ENCODE measurements at places on chromosomes 1 and 21.
A peak's percentile ranks its signal among the peaks of the same experiment; 100 is the strongest.

DNA sequence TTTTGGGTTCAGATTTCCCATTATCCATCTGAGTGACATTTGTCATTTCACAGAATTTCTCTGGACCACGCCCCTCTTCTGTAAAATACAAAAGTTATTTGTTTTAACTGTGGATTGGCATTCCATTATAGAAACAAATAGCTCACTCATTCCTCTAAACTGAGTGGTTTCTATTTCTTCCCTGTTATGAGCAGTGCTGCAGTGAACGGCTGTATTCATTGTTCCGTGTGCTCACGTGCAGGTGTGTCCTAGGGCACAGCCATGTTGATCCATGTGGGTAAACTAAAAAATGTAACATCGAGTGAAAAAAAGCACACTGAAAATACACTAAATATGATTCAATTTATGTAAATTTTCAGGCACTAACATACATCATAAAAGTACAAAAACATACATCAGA, 27.0 kb upstream of the IL12RB2 start:
- no peak for DNase-seq

DNA sequence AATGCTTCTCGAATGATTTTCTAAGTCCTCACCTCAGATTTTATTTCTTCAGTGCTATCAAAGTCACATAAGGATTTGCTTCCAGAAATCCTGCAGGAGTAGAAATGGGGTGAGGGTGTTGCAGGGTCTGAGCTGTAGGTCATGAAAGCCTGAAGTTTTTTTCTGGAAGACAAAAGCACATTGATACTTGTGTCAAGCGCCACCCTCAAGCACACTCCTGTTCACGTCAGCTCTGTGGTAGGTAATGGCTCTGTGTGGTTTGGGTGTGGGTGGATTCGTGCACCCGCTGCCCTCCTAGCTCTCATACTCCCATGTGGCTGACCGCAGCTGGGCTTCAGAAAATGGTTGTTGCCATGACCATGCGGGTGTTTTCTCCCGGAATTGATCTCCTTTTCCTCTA, 39.9 kb downstream of the AKNAD1 start:
- DNase-seq: no peak

- no peak for DNase-seq
Measured at GRCh38 chr1:202224453-202224852, 30.9 kb downstream of the LGR6 start.

GRCh38 chr1:63874278-63874880, 100.6 kb downstream of the ROR1 start:
- no peak for DNase-seq

GRCh38 chr1:55726994-55727393, 511.8 kb upstream of the USP24 start:
- no peak for DNase-seq

- no peak for DNase-seq
Measured at GRCh38 chr1:4699376-4700301, 45.2 kb downstream of the AJAP1 start.

GRCh38 chr1:245578771-245579170, 424.0 kb downstream of the KIF26B start:
- no peak for DNase-seq

DNA sequence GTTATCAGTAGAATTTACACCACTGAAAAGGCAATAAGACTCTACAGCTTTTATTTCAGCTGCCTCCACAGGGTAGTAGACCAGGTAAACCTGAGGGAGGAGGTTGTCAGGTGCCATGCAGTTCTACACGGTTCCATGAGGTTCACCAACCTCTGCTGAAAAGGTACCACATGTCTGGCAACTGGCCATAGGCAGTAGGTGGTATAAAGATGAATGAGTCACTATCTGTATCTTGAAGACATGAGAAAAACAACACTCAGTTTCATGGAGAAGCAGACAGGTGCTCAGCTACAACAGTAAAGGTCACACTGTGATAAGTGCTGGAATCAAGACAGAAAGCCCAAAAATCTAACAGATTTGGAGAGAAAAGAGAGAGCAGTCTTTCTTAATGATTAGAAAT, 145.4 kb downstream of the PTGER3 start:
- no peak for DNase-seq

- DNase-seq: no peak
Measured at GRCh38 chr1:46563341-46563740, 11.9 kb upstream of the KNCN start.

DNA sequence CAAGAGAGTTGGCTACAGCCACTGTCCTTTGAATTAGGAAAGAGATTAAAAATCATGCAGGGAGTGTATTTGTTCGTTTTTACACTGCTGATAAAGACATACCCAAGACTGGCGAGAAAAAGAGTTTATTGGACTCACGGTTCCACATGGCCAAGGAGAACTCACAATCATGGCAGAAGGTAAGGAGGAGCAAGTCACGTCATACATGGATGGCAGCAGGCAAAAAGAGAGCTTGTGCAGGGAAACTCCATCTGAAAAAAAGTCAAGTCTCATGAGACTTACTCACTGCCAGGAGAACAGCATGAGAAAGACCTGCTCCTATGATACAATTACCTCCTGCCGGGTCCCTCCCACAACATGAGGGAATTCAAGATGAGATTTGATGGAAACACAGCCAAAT, 1595.2 kb downstream of the KCNT2 start:
- DNase-seq: no peak

DNA sequence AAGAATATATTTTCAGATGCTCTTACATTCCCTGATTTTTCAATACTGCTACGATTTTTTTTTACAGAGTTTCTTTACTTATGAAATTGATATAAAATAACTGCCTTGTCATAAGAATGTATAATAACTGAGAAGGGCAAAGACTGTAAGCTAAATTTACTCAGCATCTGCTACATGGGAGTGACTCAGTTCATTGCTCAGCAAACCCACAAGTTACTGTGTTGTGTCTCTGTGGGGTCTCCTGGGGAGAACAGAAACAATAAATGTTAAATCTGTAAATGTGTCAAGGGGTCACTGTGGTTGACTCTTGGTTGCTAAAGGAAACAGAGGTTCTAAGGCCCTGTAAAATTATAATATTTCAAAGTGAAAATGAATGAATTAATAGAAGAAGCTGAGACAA, 210.3 kb upstream of the CACYBP start:
- no peak for DNase-seq

DNA sequence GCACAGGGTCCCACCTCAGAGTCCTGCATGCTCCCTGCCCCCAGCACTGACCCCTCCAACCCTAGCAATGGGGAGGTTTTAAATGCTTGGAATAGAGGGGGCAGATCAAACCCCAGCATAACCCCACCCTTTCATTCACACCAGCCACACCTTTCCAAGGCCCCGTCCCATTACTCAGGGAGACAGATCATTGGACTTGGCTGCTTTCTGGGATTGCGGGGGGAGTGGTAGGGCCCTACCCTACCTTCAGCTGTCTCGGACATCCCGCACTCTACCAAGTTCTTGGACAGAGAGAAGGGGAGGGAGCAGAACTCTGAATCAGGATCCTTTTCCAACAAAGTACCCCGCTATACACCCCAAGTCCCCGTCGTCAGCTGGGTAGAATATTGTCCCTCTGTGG, 983 bp downstream of the PADI2 start:
- DNase-seq: no peak

DNA sequence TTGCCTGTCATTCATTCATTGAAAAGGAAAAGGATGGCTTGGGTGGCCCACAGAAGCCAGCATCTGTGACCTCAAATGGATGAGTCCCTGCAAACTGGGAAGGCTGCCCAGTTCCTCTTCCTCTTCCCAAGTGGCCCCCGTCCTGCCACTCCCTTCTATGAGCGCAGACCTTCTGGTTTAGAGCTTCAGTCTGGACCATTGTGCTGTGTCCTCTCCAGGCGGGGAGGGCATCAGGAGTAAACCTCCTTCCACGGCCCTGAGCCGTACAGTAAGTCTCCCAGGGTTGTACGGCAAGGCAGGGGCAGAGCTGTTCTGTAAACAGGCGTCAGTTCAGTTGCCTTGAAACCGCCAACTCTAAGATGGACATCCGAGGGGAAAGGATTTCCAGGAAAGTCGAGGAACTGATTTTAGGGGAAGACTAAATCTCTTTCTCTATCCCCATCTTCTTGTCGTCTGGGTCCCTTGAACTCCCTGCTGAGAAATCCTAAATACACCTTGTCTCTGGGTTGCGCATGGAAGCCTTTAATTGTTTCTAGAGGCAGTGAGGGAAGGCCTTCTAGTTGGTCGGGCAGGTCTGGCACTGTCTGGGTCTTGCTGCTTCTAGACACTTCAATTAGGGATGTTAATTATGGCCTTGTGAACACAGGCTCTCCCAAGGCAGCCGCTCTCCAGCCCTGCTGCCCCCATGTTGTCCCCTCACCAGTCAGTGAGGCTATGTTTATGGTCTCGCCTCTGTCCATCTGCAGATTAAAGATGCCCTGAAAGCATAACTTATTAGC, 22.1 kb downstream of the SOX13 start:
- no peak for DNase-seq

DNA sequence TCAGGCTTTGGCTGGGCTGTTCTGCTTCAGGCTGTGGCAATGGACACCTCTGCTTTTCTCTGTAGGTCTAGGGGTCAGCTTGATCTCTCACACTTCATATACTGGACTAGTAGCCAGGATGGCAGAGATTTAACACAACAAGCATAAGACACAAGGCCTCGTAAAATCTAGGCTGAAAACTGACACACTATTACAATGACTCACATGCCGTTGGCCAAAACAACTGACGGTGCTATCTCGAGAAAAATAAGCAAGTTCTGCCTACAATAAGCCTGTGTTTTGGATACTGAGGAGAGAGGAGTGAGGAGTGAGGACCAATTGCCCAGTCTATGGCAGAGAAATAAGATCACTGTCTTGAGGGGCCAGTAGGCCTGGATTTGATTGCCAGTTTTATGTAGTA, 840.7 kb upstream of the ADAMTS5 start:
- no peak for DNase-seq

- no peak for DNase-seq
Measured at GRCh38 chr1:201218409-201218808, 27.8 kb downstream of the IGFN1 start.

DNA sequence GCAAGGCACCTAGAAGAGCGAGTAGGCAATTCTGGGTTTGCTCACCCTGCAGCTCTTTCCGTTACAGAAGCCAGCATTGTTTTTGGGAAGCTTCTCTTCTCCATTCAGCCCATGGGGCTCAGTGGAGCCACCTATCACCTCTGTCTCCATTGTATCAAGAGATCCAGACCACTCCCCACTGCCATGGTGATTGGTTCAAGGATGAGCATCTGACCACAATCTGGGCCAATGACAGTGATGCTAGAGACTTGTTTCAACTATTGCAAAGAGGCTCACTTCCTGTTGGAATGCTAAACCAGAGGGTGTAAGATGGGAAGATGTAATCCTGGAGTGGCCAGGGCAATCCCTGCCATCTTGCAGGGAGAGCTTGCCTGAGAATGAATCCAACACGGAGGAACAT, 6.6 kb downstream of the SPATA21 start:
- no peak for DNase-seq

DNA sequence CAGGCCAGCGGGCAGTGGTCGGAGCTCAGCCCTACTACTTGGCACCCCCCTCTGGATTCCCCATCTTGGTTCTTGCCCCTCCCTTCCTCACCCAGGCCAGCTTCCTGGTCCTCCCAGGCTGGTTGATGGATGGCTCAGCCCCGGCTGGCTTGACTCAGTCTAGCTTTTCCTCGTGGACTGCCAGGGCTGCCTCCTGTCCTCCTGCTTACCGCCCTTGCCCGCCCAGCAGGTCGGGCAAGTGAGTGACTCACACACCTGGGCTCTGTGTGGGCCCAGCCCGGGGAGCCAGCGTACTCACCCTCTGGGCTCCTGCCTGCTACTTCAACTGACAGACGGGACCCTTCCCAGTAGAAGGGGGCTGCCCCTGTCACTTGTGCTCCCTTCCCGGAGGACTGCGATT, 19.5 kb upstream of the ARHGEF10L start:
- no peak for DNase-seq

DNA sequence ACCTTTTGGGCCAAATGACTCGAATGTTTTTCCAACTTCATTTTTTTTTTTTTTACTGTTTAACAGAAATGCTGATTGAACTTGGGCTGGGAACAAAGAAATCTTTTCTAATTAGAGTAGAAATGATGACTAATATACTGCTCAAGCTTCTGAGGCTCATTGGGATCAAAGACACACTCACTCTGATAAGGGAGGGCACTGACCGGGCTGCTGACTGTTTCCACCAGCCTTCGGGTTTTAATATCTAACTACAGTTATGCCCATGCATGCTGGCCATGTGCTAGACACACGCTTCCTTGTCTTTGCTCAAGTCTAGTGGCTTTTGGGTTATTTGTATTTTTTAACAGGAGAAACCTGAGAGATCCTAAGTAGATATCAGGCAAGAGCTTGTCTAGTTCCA, 16.8 kb downstream of the ZBTB18 start:
- no peak for DNase-seq

- no peak for DNase-seq
Measured at GRCh38 chr1:25811384-25812082, 8.2 kb upstream of the MTFR1L start.

- DNase-seq: no peak
Measured at GRCh38 chr1:85279458-85280080, 3.1 kb upstream of the BCL10 start.

DNA sequence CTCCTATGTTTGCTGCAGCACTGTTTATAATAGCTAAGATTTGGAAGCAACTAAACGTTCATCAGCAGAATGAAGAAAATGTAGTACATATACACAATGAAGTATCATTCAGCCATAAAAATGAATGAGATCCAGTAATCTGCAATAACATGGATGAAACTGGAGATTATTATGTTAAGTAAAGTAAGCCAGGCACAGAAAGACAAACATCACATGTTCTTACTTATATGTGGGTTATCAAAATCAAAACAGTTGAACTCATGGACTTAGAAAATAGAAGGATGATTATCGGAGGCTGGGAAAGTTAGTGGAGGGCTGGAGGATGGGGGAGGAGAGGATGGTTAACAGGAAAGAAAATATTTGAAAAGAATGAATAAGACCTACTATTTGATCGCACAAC, 1017.6 kb downstream of the KCNT2 start:
- DNase-seq: no peak

DNA sequence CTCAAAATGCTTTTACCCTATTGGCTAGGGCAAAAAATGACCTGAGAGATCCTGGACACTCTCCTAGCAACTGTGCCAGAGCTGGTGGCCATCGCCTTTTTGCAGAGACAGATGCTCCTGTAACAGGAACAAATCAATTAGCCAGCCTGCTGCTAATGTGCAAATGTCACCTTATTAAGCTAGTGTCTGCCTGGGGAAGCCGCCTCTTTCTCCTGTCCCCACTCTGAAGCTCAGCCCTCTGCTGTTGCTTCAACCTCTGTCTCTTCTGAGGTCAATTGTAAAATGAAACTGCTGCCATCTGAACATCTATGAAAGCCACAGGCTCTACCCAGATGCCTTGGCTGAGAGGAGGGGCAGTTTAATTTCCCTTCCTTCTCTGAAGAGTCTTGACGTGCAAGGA, 85.5 kb upstream of the CACNA1E start:
- peak; percentile 32 for DNase-seq

- no peak for DNase-seq
Measured at GRCh38 chr1:193552274-193552673, 365.9 kb upstream of the B3GALT2 start.

- no peak for DNase-seq
Measured at GRCh38 chr1:114345930-114346479, 165.0 kb downstream of the TRIM33 start.
